Anterior cingulate cortex (tissue), 58 donors: ENCODE measurements at places on chromosomes 16 and 17.

DNA sequence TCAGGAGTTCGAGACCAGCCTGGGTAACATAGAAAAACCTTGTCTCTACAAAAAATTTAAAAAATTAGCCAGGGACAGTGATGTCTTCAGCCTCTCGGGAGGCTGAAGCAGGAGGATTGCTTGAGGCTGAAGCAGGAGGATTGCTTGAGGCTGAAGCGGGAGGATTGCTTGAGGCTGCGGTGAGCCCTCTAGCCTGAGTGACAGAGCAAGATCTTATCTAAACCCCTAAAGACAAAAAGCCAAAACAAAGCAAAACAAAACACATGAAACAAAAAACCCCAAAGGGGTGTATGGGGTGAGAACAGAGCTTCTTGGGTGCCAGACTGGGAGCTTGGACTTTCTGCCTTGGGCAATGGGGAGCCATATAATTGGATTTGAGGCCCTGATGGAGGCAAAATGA lies 2.6 kb downstream of the SPNS3 start:
- DNase-seq, result no peak

DNA sequence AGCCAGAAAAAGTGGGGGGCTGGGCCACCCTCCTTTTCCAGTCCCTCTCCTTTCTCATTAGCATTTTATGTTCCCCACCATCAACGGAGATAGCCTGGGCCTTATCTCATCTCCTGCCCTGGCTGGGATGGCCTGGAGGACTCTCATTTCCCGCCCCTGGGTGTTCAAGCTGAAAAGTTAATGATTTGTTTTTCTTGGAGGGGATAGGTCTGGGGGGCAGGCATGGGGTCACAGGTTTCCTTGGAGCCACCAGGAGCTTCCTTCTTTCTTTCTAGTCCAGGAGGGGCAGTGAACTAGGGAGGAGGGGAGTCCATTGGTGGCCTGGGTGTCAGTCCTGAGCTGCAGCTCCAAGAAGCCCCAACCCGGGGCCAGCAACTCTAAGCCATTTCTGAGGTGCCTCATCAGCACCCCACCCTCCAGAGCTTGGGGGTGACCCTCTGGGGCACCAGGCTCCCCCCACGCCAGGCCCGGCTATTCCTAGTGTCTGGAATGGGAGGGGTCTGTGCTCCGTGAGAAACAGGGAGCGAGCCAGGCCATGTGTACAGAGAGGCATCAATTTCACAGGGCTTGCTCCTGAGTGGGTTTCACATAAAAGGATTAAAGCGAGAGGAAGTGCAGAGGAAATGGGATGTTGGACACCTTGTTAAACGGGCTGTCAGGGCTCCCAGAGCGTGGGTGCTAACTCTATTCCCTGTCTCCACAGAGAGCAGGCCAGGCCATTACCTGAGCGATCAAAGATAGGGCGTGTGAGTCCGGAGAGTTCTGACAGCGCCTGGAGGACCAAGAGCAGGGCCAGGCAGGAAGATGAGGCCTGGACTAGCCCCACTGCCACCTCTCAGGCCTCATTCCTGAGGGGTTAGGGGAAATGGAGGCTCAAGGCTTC lies 90.6 kb upstream of the LHX1 start:
- no peak for DNase-seq

DNA sequence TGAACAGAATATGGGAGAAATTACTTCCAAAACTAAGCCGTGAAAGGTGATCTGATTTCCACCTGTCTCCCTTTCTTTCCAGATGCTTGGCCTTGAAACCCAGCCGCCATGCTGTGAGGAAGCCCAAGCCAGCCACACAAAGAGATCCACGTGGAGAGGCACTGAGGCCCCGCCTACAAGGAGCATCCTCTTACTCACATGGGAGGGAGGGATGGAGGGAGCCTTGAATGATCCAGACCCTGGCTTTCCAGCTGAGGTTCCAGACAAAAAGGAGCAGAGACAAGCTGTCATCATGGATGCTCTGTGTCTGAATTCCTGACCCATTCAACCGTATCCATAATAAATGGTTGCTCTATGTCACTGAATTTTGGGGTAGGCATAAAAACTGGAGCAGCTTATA lies 48.9 kb upstream of the HAPSTR1 start:
- DNase-seq, result no peak

- DNase-seq, result no peak
Observed at GRCh38 chr16:14400285-14400977, 229.6 kb downstream of the PARN start.

DNA sequence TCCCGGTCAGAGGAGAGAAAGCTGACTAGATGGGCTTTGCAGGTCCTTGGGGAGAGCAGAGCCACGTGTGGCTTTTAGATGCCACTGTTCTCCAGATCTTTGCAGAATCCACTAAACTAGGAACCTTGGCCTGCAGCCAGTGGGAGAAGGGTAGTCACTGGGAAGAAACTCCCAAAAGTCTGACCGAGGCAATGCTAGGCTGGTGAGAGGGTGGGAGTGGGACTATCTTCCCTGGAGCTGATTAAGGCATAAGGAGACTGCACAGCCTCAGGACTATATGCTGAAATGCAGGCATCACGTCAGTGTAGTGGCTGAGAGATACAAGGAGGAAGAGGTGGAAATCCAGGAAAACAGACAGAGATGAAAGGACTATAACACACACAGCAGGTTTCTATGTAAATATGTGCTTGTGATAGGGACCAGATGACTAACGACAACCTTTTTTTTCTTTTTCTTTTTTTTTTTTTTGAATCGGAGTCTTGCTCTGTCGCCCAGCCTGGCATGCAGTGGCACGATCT lies 2.2 kb upstream of the GSDMA start:
- no peak for DNase-seq

DNA sequence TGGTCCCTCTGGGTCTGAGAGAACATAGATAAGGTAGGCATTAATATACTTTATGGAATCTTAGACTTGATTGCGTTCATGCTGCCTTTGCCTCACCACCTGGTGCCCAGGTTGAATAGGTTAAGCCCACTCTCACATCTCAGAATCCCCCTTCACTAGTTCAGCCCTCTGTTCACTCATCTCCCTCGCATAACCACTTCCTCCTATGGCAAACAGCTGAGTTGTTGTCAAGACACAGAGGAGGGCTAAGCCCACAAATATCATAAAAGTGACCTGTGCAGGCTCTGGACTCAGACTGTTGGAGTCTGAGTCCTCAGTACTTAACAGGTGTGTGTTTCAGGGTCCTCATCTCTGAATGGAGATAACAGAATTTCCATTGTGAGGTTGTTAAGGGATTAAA lies 55.7 kb downstream of the GOSR1 start:
- no peak for DNase-seq

DNA sequence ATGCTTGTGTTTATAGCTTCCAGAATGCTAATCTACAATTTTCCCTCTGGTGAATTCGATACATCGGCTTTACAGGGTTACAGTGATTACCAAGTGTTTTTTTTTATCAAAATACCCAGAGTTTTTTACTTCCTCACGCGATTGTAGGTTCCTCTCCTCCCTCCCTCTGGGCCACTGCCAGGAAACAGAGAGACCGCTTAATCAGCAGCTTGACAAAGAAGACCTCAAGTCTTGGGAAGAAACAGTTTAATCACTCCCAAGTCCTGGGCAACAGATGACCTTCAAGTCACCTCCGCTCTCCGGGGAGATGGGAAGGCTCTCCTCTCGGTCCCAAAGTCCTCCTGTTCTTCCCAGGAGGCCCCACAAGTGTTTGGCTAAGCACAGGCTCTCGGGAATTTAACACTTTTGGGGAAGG lies 23.5 kb downstream of the SMTNL2 start:
- DNase-seq, result no peak

DNA sequence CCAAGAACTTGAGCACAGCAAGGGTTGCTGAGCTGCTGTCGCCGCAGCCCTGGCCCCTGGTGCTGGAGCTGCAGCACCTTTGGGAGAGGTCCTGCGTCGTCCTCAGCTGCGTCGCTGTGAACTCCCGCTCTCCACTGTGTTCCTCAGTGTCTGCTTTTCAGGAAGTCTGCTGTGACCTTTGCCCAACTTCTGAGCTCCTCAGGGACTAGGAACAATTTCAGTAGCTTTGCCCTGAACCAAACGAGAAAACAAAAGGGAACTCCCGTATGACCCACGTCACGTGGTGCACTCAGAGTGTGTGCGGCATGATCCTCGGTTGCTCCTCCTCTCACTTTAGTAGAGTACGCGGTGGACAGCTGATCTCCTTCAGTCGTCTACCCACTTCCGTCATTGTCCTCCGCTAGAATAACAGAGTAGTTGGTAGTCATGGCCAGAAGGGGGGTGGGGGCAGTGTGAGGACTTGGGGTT lies 44.2 kb downstream of the WDR45B start:
- peak; percentile 45 for DNase-seq

- no peak for DNase-seq
Observed at GRCh38 chr16:88596483-88596882, 26.3 kb downstream of the ZC3H18 start.

DNA sequence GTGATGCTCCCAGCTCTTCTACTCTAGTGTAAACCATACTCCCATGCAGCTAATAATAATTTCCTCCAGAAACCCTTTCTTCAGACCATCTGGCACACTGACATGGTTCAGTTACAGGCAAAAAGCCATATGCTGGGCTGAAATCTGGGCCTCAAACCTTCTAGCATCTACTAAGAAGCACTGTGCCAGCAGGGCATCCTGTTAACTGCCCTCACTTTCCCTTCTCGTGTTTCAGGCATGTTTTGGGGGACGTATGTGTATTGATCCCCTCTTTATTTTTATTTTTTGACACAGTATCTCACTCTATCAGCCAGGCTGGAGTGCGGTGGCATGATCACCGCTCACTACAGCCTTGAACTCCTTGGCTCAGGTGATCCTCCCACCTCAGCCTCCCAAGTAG lies 33.3 kb downstream of the STAT5A start:
- no peak for DNase-seq

DNA sequence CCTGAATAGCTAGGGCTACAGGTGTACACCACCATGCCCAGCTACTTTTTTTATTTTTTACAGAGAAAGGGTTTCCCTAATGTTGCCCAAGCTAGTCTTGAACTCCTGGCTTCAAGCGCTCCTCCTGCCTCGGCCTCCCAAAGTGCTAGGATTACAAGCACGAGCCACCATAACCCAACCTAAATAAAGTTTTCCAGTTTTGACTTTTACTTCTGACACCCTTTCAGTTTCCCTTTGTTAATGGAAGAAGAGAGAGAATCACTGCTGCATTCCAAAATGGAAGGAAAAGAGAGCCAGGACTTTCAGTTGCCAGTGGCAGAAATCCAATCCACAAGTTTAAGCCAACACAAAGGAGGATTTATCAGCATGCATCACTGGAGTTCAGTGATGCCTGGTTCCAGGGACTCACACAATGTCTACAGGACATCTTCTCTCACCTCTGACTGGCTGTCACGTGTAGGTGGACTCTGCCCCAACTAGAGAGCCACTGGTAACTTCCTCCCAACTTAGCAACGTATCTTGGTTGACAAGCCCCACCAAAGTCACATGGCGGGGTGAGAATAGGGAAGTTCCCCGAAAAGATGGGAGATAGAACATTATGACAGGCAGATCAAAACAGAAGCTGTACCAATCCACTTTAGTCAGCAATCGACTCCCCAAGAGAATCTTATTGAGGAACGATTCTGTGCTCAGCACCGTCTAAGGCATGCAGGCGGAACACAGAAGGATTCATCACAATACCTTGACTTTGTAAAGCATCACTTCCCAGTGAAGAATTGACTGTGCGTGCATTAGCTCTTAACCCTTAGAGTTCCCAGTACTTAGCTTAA lies 46.5 kb downstream of the GAS7 start:
- peak; percentile 25 for DNase-seq

- DNase-seq, result no peak
Observed at GRCh38 chr16:4534151-4534790, 4.3 kb downstream of the CDIP1 start.

GRCh38 chr16:86083382-86084002 lies 184.5 kb downstream of the IRF8 start:
- no peak for DNase-seq

DNA sequence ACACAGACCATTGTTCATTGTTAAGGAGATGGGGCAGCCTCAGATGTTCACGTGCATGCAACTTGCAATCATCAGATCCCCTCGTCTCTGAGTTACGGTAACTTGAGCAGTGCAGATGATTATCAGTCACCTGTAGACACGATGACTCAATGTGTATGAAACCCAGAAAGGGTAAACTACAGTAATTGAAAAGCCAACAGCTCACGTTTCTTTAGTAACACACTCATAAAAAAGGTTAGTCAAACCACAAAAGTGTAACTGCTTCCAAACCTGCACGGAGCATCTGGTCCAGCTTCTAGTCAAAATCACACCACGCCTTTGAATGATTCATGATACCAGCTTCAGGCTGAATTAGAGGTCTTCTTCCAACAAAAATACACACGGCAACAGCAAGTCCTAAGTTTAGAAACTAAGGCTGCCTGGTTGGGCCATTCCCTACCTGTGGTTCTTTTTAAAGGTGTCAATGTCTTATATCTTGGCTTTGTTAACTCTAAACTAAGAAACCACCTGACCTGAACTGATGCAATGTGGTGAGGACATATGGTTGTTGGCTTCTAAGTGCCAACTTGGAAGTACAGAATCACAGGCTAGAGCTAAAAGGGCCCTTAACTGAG lies 32.3 kb downstream of the GRB7 start:
- DNase-seq, result no peak

DNA sequence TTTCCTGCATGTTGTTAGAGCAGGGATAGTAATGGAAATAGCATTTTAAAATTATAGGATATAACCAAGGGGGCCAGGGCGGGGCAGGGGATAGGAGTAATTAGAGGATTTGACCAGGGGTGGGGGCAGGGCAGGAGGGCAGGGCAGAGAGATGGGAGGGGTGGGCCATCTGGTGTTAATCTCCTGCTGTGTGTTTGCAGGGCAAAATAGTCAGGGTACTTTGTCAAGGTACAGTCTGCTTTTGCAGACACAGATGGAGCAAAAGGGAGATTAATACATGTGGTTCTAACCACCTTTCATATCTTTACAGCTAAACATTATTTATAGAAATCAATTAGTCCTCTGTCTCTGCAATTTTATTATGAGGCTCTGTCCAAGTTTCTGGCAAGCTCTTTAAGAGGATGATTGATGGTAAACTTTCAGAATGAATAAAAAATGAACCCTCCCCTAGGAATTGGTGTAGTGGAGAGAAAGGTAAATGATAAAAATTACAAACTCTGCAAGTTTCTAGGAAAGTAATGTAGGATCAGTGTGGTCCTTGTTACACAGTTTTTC lies 6.6 kb downstream of the ANKFN1 start:
- no peak for DNase-seq

DNA sequence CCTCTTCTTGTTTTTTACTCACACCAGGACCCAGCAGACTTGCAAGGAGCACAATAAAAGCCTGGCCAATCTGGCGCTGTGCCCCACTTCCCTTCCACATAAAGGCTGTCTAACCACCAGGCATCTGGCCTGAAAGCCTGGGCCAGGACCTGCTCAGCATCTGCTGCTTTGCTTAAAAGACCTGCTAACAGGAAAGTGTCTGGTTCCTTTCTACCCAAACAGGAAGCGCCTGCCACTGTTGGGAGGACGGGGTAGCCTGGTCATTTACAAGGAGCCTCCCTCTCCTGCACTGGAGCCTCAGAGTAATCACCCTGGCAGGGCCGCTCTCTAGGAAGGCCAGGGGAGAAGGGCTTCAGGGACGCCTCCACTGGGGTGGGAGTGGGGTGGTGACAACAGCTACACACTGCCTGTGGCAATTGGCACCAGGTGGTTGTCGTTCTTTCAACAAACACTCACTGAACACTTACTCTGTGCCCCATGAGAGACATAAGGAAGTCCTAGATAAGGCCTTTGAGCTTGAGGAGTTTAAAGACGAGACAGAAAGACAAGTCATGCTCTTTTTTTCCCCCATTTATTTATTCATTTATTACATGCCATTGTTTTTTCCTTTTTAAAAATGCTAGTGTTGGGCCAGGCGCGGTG lies 6.3 kb upstream of the MMP28 start:
- DNase-seq, result peak; percentile 57

GRCh38 chr17:30586818-30587595 lies 109.8 kb downstream of the GOSR1 start:
- no peak for DNase-seq

GRCh38 chr17:1221209-1221608 lies 41.4 kb upstream of the ABR start:
- no peak for DNase-seq
